Kidney epithelial cell (primary cell): ENCODE measurements at places on chromosomes 16 and 17. TPM values are rescaled to one million over a fixed set of nuclear protein-coding genes. Genes with fewer than 3 reads are reported as not detected.

DNA sequence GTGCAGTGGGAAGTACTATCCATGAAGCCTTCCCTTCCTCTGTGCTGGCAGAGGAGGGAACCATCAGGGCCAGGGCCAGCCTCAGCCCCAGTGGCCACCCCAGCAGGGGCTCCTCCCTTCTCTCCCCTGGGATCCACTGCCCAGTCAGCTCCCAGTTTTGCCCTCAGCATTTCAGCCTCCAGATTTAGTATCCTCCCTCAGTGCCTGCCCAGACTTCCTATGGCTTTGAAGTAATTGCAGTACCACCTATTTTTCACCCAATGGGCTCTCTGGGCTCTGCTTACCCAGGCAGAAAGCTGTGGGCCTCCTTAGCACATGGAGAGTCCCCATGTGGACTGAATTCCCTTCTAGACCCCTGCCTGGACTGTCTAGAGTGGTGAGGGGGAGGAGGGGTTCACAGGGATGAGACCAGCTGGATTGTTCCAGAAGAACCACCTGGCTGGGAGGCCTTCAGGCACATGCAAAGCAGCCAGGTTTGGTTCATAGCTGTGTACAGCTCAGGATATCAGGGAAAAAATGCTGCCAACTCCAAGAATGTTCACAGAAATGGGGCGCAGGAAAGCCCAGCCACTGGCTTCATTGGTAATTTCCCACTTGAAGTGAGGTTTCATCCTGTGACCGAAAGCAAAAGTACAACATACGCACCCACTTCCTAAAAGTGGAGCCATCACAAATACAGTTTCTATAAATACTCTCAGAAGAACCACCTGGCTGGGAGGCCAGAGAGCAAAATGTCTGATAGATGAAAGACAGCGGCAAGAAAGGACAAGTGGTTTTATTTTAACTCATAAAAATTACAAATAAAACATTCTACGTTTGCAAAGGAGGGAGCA is 15.2 kb upstream of the HERPUD1 start:
- no peak for DNase-seq

DNA sequence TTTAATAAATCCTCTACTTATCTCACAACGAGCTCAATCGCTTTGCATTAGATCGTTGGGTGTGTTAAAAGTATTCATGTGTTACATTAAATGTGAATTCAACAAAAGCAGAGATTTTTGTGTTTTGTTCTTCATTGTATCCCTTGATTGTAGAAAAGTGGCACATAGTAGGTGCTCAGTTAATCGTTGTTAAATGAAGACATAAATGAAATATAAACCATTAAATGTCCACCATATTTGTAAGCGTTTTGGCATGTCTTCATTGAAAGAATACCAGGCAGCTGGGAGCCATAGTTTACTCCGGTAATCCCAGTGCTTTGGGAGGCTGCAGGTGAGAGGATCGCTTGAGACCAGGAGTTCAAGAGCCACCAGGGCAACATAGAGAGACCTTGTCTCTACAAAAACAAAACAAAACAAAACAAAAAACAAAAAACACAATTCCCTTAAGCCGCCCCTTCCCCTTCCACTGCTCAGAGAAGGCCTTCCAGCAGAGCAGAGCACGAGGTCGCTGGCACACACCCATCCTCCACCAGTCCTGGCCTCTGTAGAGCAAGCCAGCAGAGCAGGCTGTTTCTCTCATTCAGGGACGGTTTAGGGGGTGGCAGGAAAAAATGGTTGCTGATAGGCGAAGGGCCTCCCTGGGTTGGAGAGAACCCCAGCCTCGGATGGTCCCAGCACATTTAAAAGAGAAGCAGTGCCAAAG is 673 bp upstream of the CHD9 start:
- DNase-seq = no peak

The ABCA8 gene
- total RNA-seq = not detected in 2 replicates

The LPO gene
- total RNA-seq = 0.17 and 0.48 TPM in 2 replicates
